ENCODE measurements at places on chromosomes 13 and 19. TPM values are rescaled to one million over a fixed set of nuclear protein-coding genes. Genes with fewer than 3 reads are reported as not detected.

- no peak for DNase-seq
Measured at GRCh38 chr19:36685835-36686234, 1.6 kb upstream of the ZNF567 start.

DNA sequence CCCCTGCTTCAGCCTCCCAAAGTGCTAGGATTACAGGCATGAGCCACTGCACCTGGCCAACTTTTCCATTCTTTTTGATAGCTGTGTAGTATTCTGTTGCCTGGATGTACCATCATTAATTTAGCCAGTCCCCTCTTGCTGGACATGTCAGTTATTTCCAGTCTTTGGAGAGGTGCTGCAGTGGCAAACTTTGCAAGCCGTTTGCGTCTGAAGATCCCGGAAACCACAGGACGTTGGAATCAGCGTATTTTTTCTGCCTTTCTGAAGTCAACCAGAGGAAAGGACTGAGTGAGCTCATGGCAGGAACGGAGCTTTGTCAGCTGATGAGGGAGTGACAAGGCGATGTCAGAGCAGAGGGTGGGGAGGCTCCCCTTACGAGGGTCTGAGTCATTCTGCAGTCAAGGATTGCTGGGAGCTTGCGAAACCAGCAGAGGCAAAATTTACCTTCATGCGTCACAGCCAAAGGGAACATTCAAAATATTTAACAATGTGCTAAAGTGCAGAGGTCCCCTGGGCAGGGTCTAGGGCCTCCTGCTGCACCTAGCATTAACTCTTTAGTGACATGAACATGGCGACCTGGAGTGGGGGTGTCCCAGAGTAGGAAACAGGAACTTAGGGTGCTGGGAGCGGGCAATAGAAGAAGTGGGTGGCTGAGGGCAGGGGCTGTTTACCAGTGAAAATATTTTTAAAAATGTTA is 5.6 kb downstream of the C5AR1 start:
- DNase-seq: peak; percentile 78

DNA sequence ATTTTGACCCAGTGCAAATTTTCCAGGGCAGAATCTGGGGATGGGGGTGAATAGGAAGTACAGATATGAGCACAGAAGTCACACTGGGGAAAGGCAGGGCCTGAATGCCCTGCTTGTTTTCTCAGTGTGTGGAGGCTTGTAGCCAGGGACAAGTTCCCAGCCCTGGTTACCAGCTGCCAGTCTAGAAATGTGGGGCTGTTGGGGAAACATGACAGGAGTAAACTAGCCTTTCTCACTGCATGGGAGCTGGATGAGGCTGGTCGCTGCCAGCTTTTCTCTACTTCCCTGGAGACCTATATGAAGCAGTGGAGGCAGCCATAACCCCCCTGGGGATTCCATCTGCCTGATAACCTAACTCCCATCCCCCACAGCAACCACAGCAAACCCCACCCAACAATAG is 2267.7 kb downstream of the PCDH9 start:
- no peak for DNase-seq

The RB1 gene
- total RNA-seq: 32.8 TPM

DNA sequence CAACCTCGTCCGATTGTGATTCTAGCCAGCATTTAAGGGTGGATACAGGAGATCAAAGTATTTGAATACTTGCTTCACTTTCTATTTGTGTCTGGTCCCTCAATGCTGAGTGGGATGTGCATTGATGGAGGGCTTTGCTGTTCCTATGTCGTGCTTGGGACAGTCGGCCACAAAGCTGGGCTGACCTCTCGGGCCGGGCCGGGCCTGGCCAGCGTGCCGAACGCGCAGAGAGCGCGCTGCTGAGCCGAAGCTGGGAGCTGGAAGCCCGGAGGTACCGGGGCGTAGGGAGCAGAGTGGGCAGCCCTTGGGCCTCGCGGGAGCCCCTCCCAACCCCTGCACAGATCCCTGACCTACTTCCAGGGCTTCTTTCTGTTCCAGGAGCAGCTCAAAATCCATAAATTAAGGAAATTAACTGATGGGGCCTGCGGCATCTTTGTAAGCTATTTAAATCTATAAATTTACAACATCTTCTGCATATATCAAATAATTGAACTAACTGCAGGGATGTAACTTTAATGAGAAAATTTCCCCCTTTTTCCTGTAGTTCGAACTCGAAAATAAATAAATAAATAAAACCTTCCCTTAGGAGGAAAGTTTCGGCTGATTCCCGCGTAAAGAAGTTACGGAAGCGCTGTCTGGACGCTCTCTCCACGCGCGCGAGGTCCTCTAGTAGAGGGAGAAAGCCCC is 1.8 kb upstream of the KCTD15 start:
- DNase-seq: no peak

DNA sequence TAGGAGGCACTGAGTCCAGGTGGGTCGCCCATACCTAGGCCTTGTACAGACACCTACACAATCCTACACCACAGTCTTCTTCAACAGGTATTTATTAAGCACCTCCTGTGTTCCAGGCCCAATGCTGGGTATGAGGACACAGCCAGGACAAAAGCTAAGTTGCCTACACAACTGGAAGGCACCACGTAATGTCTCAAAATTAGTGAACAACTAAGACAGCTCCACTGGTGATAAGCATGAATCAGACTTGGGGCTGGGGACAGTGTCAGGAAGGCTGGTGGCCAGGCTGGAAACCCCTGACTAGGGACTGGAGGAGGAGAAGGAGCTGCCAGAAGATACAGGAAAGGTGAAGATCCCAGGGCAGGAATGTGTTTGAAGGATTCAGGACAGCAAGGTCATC is 2.4 kb downstream of the SMIM24 start:
- no peak for DNase-seq

The CGB5 gene
- total RNA-seq: not detected

DNA sequence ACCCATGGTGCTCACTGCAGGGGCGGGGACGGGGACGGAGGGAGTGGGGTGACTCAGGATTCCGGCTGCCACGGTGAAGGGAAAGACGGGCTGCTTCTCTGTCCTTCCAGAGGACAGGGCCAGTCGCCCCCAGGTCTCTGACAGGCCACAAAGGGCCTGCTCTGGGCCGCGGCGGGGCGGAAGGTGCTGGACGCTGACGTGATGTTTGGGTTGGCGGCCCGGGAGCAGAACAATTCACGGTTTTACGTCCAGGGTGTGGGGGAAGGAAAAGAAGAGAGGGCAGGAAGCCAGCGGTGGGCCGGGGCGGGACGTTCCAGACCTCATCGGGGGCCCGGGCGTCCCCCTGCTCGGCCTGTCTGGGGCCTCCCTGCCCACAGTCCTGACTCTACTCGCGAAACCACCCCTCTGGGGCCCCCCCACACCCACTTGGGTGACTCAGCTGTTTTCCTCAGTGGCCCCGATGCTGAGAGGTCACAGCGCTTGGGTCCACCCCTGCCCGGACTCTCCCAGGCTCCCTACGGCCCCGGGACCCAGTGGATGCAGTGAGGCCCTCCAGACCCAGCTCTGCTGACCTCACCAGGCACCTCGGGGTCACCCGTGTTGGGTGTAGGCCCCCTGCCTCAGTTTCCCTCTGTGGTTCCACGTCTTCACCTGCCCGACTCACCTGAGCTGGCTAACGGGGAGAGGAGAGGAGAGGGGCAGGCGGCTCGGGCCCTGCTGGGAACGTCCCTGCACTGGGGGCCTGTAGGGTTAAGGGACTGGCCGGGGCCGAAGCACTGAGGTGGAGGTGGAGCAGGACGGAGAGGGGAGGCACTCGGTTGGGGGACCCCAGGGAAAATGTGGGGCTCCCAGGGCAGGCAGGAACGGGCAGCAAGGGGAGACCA is 29.2 kb downstream of the PIP5K1C start:
- DNase-seq: no peak

The FCAR gene
- not detected for total RNA-seq

GRCh38 chr19:55635856-55636440 is 4.9 kb upstream of the ZNF580 start:
- no peak for DNase-seq

DNA sequence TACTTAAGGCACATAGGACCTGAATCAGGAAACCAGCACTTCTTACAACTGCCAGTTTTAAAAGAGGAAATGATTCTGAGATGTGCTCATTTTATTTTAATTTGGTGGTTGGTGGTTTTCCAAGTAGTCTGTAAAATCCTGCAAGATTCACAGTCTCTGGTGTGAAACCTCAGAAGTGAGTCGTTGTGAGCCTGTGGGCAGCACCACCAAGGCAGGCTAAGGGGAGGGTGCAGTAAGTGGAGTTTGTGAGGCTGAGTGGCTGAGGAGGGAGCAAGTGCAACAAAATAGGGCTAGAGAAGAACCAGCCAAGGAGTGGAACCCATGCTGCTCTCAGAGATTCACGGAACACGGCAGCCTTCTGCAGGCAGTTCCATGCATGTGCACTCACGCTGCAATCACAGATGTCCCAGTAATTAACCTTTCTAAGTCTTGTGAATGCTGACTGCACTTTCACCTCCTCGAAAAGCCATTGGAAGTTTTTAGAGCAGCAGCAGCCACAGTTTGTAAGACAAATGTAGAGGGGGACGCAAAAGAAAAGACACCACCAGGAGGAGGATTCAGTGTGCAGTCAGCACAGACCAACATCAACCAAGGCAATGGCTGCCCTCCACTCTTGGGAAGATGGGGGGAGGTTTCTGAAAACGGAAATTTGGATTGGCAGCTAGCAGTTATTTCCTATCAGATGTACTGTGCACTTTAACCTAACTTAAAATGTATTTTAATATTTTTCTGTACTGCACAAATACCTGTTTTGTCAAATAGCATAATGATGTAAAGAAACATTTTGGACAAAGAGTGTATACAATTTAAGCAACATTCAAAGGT is 44.9 kb downstream of the ESD start:
- DNase-seq: no peak

DNA sequence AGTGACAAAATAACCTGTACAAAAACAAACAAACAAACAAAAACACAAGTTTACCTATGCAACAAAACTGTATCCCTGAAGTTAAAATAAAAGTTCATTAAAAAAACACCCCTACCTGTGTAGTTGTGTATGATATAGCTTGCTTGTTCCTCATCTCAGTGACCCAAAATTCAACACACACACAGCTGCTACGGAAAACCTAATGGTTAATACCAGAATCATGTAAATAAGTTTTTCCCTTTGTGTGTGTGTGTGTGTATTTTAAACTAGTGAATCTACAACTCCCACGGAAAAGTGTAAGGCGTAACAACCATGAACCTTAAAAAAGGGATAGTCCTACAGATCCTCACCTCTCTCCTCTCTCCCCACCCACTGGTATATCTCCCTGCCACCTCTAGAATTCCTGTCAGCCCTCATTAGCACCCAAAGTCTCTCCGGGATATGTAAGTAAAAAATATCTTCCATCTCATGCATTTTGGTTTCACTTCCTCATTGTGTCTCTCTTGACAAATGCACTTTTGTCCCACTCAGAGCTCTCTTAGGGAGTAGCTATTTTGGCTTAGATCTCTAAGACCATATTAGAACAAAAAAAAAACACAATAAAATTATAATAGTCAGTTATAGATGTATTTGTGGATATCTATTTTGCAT is 2236.5 kb downstream of the PCDH9 start:
- DNase-seq: no peak

DNA sequence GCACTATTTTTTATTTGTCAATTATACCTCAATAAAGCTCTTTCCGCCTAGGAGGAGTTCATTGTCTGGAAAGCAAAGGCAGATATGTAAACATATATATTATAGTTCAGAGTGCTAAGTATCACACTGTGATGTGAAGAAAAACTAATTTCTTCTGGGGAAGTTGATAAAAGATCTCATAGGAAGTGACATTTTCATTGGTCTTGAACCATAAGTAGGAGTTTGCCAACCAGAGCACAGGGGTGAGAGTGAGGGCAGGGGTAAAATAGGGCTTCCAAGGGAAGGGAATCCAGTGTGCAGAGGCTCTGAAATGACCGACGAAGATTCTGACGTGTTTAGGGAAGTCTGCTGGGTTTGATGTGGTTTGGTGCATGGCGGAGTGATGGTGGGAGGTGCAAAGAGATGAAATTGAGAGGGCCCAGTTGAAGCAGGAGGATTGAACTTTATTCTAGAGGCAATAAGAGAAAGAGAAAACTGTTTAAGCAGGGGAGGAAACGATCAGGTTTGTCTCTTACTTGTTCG is 780 bp upstream of the GTF2F2 start:
- no peak for DNase-seq

GRCh38 chr13:42040730-42041010 is 7.8 kb upstream of the DGKH start:
- DNase-seq: no peak

DNA sequence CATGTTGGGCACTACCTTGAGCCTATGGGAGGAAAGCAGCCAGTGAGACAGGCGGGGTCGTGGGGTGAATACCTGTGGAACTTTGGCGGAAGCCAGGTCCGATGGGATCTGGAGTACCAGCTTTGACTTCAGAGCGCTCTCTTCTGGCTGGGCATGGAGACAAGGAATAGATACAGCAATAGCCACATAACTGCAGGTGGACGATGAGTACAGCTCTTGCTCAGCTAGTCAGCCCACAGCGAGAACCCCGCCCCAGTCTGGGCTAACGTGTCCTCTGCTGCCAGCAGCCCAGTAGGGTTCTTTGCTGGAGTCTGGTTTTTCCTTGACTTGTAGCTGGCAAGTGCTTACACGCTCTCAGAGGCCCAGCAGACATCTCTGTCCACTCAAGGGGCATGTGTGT is 83.4 kb downstream of the SIPA1L3 start:
- DNase-seq: peak; percentile 78

- DNase-seq: no peak
Measured at GRCh38 chr19:43719378-43719868, 3.5 kb downstream of the IRGC start.

The ADGRE3 gene
- not detected for total RNA-seq

- no peak for DNase-seq
Measured at GRCh38 chr19:29259153-29259552, 46.2 kb upstream of the UQCRFS1 start.

DNA sequence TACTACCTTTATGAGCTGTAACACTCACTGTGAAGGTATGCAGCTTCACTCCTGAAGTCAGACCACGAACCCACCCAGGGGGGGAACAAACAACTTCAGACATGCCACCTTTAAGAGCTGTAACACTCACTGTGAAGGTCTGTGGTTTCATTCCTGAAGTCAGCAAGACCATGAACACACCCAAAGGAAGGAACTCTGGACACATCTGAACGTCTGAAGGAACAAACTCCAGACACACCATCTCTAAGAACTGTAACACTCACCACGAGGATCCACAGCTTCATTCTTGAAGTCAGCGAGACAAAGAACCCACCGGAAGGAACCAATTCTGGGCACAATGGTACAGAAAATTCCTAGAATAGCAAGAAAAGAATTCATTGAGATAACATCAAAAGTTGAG is 1796.5 kb upstream of the MIR17HG start:
- DNase-seq: peak; percentile 99

The ATP4B gene
- total RNA-seq: not detected

The FIZ1 gene
- 7.3 TPM for total RNA-seq

- DNase-seq: no peak
Measured at GRCh38 chr19:39407410-39407659, 688 bp downstream of the ZFP36 start.

The FPR1 gene
- total RNA-seq: 0.46 TPM

The ZNF235 gene
- total RNA-seq: 3.2 TPM

DNA sequence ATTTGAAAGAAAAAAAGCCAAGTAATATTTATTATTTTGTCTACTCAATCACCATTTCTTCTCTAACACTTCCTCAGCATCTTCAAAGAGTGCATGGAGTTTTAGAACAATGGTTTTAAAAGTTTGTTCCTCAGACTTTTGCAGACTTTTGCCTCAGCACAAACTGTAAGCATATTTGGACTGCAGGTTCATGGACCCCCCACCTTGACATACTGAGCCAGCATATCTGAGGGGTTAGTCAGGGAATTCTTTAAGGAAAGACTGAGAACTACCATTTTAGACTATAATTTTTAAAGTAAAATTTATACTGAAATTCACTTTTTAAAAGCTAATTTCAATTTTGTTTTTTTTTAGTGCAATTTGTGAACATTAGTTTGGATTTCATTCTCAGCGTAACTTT is 1676.8 kb upstream of the PCDH20 start:
- DNase-seq: no peak

All from foreskin keratinocyte (primary cell).